ENCODE measurements at places on chromosomes 5 and 9.

GRCh38 chr5:15634591-15635288, 134.8 kb downstream of the FBXL7 start:
- DNase-seq, result no peak

GRCh38 chr9:107239474-107239873, 43.6 kb upstream of the RAD23B start:
- no peak for DNase-seq

GRCh38 chr9:113464286-113464660, 746 bp downstream of the RGS3 start:
- no peak for DNase-seq

- no peak for DNase-seq
Observed at GRCh38 chr5:40291338-40291737, 388.4 kb upstream of the PTGER4 start.

All from NCI-H1092 (cell line).